ENCODE measurements at places on chromosomes 1 and 21. TPM values are rescaled to one million over a fixed set of nuclear protein-coding genes. Genes with fewer than 3 reads are reported as not detected.
A peak's percentile ranks its signal among the peaks of the same experiment; 100 is the strongest.

DNA sequence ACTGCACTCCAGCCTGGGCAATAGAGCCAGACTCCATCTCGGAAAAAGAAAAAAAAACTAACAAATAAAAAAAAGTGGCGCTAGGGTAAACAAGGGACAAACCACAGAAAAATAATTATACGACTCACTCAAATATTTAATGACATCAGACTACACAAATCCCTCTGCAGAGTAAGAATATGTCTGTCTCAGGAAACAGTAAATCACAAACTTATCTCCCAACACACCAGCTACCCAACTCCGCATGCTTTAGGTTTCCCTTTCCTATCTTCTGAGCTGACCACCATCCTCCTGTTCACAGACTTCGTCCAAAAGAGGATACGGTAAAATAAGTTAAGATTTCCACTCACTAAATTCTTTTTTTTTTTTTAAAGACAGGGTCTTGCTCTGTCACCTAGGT lies 16.2 kb downstream of the WDR47 start:
- DNase-seq: peak; percentile 49

HMCN1 gene
- total RNA-seq: 7.8 TPM

RIMS3 gene
- 0.28 TPM for total RNA-seq

DNA sequence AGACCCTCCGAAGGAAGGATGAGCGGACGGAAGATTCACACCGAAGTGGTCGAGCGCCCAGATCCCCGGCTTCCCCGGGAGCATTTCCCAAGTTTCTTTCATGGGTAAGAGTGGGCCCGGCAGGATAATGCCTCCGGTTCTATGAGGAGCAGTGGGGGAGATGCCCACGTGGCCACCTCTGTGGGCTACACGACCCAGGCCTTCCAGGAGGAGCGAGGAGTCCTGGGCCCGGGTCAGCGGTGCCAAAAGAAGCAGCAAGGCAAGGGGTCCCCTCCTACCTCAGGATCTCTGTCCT lies 7.9 kb upstream of the NBPF11 start:
- DNase-seq: no peak

MFSD2A gene
- 5.7 TPM for total RNA-seq

OPTC gene
- total RNA-seq: not detected

DNA sequence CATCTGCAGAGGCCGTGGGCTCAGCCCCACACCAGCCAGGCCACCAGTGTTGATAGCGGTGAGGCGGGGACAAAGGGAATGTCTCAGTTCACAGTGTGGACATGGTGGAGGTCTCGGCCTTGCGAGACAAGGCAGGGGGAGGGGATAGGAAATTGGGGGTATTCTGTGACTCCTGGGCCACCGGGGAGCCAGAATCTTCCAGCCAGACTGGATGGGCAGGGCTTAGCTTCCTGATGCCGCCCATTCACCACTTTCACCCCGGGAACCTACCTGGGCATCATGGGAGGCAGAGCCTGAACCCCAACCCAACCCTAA lies 5.1 kb downstream of the LRRC3 start:
- DNase-seq: no peak
